NCI-H1092 (cell line): ENCODE measurements at places on chromosomes 4 and X.

- DNase-seq, result no peak
These were observed 38.6 kb downstream of the ALG13 start for GRCh38 chrX:111719426-111720210.

DNA sequence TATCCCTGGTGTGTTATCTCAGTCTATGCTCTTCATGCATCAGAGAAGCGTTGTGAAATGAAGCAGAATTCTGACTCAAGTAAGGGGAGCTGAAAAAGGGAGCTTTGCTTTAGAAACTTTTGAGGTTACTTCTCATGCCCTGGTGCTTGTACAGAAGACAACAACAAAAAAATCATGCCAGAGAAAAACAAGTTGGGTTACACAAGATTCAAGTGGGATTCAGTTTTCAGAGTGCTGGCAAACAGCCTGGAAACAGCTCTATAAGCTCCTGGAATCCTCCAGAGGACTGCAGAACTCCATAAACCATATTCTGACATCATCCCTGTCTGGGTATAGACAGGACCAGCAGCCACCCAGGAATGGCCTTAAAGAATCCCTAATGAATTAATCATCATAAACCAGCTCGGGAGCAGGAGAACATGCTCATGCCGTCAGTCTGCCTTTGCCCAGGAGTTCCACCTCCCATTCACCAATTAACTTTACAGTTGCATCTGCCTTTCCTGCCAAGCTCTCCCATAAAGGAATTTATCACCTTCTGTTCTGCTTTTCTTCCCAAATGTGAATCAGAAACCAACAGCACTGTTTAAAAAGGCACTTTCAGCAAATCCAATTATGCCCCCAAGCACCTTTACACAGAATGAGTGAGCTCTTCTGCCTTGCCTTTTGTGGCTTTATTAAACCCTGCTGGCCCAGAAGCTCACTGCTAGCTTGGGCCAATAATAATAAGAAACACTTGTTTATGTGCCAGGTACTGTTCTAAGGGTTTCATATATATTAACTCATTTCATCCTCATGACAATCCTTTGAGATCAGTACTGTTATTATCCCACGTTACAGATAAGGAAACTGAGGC, 54.5 kb upstream of the FBXW7 start:
- peak; percentile 44 for DNase-seq

GRCh38 chrX:115525486-115525885, 35.5 kb upstream of the PLS3 start:
- peak; percentile 7 for DNase-seq

- no peak for DNase-seq
These were observed 15.0 kb downstream of the ACSL1 start for GRCh38 chr4:184810720-184811119.

GRCh38 chr4:94351319-94351718, 8.7 kb upstream of the HPGDS start:
- no peak for DNase-seq

DNA sequence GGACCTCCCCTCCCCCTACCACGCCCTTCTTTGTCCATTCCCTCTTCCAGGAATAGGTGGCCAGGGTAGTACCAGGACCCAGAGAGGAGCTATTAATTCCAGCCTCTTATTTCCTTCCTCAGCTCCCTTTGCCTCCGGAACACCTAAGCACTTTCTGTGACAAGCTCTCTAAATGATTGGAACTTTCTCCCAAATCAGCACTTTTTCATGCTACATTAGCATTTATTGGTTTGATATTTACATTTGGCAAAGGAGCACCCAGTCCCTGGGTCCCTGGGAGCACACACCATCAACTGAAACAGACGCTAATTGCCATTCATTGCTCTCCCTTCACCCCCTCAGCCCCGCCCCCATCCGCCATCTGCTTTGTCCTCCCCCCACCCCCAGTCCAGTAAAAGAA, 182.0 kb upstream of the BCOR start:
- DNase-seq, result no peak

GRCh38 chrX:78513971-78514738, 145.0 kb downstream of the RTL3 start:
- DNase-seq, result no peak

DNA sequence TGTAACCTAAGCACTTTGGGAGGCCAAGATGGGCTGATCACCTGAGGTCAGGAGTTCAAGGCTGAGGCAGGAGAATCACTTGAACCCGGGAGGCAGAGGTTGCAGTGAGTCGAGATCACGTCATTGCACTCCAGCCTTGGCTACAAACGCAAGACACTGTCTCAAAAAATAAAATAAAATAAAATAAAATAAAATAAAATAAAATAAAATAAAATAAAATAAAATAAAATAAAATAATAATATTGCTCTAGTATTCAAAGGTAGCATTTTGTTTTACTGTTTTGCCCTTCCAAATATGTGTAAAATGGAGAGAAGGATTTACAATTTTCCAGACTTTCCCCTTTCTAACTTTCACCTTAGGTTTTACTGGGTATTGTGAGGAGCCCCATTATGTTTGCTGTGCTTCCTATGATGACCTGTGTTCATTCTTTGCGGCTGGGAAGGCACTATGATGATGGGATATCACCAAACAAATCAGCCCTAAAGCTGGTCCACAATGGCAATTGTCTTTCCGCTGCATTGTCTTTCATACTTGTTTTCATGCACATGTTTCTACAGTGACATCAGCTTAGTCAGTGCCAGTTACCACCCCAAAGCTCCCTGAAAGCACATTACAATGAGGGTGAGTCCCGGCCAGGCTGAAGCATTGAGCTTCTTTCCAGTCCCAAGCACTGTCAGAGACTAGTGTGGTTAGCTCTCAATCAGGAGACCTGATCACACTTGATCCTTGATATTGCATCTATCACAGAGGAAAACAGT, 50.8 kb downstream of the DTHD1 start:
- no peak for DNase-seq

DNA sequence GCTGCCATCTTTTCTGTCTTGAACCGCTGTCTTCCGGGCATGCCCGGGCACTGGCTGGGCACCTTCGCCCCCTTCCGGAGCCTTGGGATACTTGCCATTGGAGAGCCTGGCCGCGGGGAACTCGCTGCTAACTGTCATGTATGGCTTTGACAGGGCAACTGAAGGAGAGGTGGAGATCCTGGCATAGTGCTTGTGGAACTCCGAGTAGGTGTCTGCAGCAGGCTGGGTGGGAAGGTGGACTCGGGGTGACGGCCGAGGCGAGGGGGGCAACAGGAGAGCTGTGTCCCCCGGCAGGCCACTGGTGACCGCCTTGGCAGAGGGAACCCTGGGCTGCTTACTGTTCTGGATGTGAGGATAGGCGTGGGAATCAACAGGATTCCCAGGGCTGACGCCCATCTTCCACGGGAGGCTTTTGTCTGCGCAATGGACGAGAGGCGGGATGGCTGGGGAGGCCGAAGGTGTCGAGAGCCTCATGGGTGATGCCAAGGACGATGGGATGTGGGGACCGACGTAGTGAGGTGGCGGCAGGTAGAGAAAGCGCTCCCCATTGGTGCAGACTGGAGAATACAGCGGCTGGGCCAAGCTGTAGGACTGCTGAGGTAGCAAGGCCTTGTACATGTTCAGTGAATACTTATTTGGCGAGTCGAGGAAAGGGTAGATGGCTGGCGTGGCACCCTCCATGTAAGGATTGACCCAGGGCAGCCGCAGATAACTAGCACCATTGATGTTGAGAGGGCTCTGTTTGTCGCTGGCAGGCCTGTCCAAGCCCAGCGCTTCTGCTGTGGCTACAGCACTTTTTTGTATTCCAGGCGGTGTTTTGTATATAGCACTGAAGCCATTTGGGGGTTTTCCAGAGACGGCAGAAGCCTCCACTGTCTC, 23.4 kb downstream of the BCOR start:
- no peak for DNase-seq

GRCh38 chr4:118714682-118715081, 29.5 kb downstream of the METTL14 start:
- no peak for DNase-seq

DNA sequence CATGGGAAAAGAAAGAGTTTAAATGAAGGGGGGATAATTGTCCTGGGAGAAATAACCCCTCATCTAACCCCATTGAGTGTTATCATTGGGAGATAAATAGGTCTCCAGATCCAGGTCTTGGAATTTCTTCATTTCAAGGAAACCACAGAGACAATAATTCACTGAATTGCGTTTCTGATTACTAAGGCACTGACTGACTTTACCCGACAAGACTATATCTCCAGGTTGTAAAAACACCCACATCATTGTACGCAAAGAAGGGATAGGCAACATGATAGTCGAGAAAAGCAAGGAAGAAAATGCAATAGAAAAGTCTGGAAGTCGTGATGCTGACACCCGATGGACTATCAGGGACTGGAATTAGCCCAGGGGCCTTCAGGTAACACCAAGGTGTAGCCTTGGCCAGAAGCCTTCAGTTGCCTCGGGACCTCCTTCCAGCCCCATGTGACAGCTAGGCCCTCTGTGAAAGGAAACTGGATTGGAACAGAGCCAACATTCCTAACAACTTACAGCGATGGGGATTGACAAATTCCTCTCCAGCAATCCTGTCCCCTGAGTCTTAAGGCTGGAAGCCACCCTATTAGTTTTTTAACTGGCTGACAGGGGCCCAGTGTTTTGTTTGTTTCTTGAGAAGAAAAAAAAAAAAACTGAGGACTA, 46.5 kb upstream of the RAB9B start:
- no peak for DNase-seq

DNA sequence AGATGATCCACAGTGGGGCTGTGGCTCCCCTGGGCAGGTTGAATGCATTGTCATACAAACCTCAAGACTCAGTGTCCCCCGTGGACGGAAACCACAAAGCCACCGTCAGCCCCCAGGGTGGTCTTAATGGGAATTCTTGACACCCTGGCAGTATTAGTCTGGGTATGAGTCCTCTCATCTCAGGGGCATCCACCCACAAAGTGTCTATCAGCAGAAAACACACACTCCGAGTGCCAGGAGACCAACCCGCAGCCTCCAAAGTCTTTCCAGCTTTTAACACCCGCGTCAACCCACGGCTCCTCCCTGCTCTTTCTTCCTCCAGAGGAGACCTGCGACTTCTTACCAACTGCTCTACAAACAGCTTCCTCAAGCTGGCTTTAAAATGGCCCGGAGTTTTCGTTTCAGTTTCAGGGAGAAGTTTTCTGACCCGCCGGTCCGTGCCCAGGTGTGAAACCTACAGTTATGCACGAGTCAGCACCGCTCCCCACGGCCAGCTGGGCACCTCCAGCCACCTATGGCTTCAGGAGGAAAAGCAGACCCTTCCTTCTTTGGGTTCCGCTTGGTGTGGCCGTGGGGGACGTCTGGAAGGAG, 14.4 kb upstream of the ASMTL start:
- no peak for DNase-seq

DNA sequence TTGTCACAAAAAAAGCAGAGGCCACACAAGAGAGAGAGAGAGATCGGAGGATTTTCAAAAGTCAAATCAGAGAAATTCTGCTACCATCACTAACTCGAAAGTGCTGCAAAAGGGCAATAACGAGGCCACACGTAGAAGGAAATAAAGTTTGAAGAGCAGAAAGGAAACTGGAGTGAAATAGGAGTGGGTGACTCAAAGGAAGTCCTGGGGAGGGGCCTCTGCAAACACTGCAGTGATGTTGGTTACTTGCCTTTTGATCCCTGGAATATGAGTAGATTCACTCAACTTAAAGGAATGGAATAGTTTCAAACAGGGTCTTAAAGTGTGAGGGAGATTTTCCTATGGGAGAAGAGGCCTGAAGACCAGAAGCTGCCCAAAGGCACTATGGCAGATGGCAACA, 663.4 kb upstream of the LCORL start:
- DNase-seq, result no peak

DNA sequence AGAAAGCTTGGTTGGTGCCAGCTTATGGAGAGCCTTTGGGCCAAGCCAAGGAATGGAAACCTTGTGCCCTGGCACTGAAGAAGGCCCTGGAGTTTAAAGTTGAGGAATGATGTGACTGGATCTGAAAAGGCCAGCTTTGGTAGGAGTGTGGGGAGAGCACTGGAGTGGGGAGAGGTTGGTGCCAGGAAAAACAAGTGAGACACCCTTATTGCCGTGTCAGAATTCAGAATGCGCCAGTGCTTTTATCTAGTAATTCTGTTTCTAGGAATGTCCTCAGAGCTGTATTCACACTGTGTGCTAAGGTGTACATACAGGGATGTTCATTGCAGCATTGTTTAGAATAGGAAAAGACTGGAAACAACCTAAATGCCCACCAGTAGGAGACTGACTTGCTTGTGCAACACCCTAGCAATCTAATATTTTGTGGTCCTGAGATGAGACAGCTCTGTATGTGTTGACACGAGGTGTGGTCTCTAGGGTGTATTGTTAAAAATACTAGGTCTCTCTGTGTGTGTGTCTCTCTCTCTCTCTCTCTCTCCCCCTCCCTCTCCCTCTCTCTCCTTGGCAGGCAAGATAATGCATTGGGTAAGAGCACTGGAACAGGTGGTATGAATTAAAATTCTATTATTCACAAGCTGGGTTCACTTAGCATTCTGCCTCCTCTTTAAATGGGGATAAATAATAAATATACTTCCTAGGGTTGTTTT, 107.8 kb downstream of the GATB start:
- DNase-seq, result no peak

GRCh38 chr4:8107146-8107657, 51.4 kb downstream of the ABLIM2 start:
- no peak for DNase-seq

DNA sequence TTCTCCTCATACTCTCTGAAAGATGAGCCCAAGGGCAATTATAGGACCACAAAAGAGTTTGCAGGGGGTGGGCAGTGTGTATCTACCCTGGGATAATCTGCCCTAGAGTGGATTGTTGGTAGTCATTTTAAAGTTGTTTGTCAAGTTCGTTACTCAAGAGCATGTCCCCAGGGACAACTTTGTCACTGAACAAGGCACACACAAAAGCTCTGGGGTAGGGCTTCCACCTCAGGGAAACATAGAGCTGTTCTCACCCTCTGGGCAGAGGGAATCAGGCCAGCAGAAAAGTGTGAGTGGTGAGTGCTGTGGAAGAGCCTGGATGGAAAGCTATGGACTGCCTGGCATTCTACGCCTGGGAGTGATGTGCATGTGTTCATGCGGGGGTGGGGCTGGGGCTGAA, 23.3 kb upstream of the LEF1 start:
- no peak for DNase-seq

DNA sequence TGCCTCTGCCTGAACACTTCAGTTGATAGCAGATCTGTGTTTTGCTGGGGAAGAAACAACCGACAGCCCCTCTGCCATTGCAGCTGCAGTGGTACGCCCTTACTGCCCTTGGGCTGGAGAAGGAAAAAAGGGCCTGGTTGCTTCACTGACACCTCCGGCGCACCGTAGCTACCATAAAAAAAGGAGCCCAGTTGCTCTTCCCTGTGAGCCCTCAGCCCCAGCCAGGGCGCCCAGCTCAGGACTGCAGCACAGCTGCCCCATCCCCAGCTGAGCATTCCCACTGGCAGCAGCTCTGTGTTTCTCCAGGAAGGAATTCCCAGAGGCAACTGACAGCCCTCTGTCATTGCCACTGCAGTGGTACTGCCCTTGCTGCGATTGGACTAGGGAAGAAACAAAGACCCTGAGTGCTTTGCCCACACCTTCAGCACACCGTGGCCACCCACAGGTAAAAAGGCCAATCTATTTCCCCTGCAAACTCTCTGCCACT, 142.7 kb downstream of the DKK2 start:
- no peak for DNase-seq
